ENCODE measurements at places on chromosomes 6 and 20. TPM values are rescaled to one million over a fixed set of nuclear protein-coding genes. Genes with fewer than 3 reads are reported as not detected.

IFT52 gene
- 32.5 TPM for total RNA-seq

MMP24 gene
- 0.50 TPM for total RNA-seq

MLN gene
- not detected for total RNA-seq

BPIFA3 gene
- not detected for total RNA-seq

TNNC2 gene
- total RNA-seq: not detected

STMND1 gene
- not detected for total RNA-seq

C20orf202 gene
- not detected for total RNA-seq

TSPO2 gene
- not detected for total RNA-seq

ZSCAN31 gene
- 67.4 TPM for total RNA-seq

MYL9 gene
- 213 TPM for total RNA-seq

MUCL3 gene
- not detected for total RNA-seq

KIF13A gene
- 31.5 TPM for total RNA-seq

SLC22A1 gene
- total RNA-seq: not detected

MATN4 gene
- 0.50 TPM for total RNA-seq

BPIFB1 gene
- total RNA-seq: not detected
